ENCODE measurements at places on chromosomes 2 and 18.

- DNase-seq: no peak
Measured at GRCh38 chr2:27461118-27461517, 18.9 kb downstream of the KRTCAP3 start.

DNA sequence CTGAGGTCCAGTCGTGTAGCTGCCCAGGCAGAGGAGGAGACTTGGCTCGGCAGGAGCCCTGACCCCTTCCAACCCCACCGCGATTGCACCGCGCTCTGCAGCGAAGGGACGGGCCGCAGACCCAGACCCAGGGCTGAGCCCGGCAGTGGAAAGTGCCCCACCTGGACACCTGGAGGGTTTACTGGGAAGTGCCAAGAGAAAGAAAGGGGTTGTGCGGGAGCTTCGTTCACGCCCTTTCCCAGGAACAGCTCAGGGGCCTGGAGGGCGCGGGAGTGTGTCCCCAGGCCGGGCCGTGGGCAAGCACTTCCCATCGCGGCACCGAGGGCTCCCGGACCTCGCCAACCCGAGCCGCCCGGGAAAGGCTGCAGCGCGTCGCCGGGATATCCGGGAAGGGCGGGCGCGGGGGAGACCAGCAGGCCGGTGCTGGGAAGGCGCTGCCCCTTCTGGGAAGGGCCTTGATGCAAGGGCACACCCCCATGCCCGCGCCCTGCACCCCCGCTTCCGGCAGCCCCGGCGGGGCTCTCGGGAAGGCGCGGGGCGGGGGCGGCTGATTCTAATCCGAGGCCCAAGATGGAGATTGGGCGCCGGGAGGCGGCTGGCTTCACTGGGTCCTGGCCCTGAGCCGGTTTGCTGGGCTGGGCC lies 36.1 kb upstream of the MRPL33 start:
- DNase-seq: no peak

GRCh38 chr2:223674998-223675609 lies 72.9 kb upstream of the SCG2 start:
- no peak for DNase-seq

DNA sequence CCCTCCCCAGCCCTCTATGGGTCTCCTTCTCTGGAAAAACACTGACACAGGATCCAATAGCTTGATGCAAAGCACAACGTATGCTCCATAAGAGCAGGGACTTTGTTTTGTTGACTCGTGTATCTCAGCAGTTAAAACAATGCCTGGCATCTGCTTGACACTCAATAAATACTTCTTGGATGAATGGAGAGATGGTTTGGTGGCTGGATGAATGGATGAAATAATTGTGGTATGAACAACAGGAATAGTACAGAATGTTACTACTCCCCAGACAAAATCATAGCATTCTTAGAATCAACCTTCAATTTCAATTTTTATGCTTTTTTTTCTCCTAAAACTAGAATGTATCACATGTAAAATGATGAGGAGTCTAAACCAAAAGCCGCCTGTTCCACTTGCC lies 57.4 kb downstream of the KCNE4 start:
- no peak for DNase-seq

GRCh38 chr18:25144820-25145219 lies 207.1 kb downstream of the ZNF521 start:
- DNase-seq: no peak

- no peak for DNase-seq
Measured at GRCh38 chr2:99140056-99140859, 1.2 kb upstream of the C2orf15 start.

DNA sequence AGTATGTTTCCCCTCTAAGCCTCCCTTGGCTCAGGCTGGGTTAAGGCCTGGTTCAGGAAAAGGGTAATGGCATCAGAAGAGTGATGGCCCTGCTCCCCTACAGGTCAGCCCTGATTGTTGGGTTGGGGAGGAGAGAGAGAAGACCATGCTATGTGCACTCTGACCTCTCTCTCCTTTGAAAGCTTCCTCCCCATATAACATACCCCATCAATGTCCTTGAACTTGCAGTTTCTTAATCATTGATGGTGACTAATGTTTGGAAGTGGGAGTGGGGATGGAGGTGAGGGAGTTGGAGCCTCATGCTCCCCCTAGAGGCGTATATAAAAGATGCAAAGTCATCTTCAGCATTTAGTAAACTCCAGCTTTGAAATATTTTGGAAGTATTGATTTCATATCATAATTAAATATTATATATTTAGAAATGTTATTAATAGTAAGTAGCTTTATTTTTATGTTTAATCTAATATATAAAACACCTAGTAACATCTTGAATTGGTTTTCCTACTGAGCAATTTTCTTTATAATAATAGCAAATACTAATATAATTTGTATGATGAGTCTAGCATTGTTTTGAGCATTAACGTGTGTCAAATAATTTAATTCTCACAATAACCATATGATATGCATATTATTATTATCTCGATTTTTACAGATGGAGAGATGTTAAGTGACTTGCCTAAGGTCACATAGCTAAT lies 8.8 kb downstream of the PLCL1 start:
- DNase-seq: peak; percentile 17

DNA sequence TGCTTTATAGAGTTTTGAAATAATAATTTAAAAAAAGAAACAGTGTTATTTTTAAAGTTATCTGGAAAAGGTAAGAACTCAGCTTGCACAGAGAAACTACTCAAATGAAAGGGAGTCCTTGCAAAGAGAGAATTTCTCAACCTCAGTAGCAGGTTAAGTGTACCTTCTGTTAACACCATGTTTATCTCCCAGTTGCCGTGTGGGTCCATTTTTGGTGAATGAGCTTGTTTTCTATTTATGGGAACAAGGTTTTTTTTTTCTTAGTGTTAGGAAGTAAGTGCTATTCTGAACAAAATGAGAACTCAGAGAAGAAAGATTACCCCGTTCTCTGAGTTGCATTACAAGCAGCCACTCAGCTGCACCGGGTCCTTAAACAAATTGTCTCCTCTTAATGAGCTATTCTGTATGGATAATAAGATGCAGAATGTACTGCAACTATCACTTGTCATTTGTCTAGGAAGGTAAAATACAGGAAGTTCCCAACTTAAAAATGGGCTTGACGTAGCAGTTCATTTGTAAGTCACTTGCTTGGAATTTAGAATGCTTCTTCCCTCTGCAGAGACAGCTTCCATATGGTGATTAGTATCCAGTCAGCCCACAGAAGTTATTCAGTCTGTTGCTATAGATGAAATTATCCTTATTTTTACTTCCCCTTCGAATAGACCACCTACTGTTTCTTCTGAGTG lies 74.9 kb downstream of the LTBP1 start:
- no peak for DNase-seq

DNA sequence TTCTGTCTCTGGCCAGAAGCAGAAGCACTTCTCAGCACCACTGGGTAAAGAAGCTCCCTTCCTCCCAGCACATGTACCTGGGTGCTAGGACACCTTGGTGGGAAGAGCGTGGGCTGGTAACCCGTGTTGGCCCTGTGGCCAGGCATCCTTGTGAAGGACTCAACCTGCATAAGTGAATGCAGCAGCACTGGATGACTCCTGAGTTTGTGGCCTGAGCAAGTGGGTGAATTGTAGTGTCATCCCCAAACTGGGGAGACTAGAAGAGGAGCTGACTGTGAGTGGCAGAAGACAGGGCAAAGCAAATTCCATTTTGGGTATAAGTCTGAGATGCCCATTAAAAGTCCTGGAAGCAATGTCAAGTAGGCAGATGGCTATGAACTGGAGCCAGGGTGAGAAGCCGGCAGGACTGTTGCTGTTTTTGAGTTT lies 63.4 kb downstream of the STAT1 start:
- DNase-seq: no peak

- no peak for DNase-seq
Measured at GRCh38 chr18:35474884-35475283, 22.9 kb downstream of the INO80C start.

DNA sequence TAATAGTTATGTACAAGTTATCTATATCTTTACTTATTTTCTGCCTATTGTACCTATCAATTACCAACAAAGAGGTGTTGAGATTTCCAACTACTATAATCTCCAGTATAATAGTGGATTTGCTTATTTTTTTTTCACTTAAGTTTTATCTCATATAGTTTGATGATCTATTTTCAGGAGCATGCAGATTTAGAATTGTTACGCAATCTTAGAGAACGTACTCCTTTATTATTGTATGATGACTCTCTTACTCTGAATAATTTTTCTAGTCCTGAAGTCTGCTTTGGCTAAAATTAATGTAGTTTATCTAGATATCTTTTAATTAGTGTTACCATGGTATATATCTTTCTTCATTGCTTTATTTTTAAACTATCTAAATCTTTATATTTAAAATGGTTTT lies 205.2 kb downstream of the SCG2 start:
- DNase-seq: no peak

- no peak for DNase-seq
Measured at GRCh38 chr2:48508461-48509124, 21.4 kb upstream of the STON1 start.

DNA sequence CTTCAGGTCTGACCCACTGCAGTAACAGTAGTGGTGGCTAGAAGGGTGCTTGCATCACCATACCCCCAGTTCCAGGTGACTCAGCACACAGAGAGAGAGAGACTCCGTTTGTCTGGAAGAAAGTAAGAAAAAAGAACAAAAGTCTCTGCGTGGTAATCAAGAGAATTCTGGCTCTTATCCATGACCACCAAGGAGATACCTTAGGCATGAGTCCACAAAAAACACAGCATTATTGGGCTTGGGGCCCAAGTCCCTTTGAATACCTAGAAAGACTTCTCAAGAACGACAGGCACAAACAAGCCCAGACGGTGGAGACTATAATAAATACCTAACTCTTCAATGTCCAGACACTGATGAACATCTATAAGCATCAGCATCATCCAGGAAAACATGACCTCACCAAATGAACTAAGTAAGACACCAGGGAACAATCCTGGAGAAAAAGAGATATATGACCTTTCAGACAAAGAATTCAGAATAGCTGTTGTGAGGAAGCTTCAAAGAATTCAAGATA lies 21.7 kb upstream of the BAZ2B start:
- no peak for DNase-seq

DNA sequence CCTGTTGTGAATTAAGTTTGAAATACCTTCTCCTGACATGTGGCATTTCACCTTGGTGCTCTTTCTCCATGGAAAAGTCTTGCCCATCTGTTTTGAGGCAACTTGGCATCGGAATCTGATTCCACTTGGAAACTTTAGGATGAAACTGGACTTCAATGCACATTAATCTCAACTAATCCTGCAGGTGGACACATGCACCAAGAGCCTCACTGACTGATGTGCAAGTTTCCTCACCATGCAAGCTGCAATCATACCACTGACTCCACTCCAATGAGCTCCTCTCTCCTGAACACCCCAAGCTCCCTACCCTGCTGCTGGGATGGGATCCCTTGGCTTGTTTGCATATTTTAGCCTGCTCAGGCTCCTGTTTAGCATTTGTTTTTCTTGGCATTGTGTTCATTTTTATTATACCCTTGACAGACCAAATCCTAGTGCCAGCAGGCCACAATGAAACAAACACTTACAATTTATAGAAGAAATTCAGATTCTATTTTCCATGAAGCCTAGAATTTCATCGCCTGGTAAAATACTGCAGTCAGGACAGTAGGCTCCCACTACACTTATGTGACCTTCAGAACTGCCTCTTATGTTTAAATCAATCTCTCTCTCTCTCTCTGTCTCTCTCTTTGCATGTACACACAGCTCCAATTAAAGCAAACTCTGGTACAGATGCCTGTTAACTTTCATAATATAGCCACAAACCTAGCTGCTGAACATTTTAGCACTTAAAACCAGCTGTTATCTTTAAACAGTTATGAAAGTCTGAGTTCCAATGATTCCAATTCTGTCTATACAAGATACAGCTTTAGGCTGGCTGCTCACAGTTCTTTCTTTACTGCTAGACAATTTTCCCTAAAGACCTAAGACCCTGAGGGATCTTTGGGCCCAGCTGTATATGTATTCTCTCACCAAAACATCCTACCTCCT lies 141.5 kb downstream of the OSR1 start:
- DNase-seq: no peak

DNA sequence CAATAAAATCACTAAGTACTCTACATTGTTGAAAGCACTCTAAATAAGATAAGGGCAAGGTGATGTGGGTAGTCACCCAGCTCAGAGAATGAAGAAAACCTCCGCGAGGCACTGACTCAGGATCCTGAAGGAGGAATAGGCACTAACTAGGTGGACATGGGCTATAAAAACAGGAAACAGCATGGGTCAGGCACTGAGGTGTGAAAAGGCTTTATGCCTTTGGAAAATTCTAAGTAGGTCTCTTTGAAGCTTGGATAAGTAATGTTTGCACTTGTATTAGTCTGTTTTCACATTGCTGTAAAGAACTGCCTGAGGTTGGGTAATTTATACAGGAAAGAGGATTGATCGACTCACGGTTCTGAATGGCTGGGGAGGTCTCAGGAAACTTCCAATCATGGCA lies 161.6 kb downstream of the EPHA4 start:
- DNase-seq: no peak

DNA sequence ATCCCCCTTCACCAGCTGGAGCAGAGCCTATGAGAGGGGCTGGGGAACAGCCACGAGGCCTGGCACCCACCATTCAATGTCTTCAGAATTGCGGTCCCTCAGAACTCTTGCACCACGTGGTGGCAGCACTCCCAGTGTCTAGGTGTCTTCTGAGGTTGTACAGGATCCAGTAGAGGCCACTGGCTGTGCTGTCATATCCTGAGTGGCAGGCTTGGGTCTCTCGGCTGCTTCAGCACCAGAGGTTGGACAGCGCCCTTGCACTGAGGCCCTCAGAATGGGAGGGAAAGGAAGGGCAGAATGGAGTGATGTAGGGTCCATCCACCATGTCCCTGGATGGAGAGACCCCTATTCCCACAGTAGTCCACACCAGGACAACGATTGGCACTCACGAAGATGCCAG lies 112.0 kb upstream of the TEKT4 start:
- DNase-seq: no peak

GRCh38 chr2:129794540-129794939 lies 184.9 kb upstream of the RAB6C start:
- no peak for DNase-seq

- no peak for DNase-seq
Measured at GRCh38 chr2:109331081-109331480, 202.1 kb downstream of the SH3RF3 start.

DNA sequence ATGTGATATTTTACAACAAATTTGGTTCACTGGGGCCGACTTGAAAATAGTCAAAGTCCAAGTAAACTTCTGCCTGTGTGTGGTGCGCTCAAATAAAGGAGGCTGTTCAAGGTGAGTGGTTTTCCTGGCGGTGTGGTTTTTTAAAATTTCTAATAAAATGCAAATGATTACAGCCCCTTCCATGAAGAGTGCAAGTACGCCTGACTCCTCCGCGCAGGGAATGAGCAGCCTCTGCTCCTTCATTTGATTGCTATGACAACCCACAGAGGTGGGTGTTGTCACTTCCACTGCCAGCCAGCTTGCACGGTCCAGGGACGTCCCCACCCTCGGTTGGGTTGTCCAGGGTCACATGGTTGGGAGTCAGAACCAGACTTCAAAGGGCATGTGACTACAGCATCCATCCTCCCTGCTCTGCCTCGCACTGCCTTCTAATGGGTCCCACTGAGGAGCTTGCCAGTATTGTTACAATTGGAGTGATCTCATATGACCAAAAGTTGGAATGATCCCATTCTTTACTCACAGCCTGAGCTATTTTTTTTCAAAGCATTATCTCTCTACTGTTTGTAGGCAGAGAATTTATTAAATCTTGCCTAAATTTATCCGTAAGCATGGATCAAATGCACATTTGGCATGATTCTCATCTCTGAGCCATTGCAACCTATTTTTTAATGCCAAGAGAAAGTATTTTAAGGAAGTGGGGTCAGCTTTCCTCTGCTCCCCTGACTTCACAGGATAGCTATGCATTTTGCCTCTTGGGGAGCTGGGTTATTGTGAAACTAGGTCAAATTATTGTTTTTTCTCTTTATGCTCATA lies 121.3 kb downstream of the AGAP1 start:
- DNase-seq: no peak

All from NCI-H748 treated with DMSO at 0.1 percent for 48 hours (cell line).